ENCODE measurements at places on chromosomes 2 and 18.

DNA sequence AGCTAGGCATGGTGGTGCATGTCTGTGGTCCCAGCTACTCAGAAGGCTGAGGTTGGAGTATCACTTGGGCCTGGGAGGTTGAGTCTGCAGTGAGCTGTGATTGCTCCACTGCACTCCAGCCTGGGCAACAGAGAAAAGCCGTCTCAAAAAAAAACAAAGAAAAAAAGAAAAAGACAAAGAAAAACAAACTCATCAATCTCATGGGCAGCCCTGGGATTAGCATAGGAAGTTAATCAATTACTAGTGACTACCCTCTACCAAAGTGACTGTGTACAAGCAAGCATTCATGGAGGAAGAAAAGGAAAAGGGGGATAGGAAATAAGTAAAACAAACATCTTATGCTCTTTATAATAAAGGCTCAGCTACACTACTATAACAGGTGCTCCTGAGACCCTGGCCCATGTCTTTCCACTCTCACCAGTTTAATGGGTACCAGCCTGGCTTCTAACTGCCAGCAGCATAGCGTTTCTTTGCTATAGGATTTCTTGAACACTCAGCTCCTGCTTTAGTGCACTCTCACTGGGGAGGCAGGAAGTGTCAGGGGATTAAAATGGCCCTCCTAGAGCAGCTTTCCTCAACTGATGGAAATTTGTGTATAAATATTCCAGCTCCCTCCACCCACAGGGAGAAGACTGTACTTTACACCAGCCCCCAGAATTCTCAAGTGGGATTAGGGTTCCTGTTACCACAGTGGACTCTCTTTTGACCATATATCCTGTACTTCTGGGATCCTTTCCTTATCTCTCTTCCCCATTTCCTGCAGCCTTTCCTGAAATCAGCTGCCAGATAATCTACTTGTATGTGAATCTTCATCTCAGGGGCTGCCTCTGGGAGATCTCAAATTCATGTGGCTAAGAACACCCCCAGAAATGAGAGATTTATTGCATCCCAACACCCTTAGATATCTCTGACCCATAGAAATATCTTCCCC, 91.3 kb upstream of the GLS start:
- DNase-seq = no peak

GRCh38 chr2:9735335-9735734, 104.5 kb upstream of the YWHAQ start:
- no peak for DNase-seq

GRCh38 chr2:84458551-84459017, 496 bp downstream of the SUCLG1 start:
- DNase-seq = no peak

DNA sequence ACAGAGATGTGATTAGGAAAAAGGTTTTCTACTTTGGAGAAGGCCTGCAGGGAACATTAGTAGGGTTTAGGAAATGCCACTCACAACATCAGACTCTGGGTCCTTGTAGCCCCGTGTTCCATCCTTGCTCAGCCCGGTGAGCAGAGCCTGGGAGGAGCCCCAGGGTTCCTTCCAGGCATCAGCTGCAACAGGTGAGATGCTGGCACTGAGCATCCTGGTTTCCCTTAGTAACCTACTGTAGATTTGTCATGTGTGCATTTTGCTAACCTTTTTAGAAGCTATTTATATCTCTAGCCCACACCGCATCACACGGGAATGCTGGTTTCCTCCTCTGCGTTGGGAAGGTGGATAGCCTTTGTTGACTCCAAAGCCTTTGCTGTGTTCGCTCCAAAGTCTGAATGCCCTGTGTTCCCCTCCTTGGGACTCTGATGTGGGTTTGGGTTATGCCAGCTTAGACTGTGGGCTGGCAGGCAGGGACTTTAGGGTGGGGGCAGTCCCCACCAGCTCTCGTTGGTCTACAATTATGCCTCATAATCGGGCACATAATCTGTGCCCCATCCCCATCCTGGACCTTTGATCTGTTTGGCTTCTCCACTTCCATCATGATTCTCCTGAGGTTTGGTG, 69.3 kb downstream of the TMEM247 start:
- DNase-seq = no peak

- DNase-seq = no peak
Observed at GRCh38 chr18:34495506-34495905, 214.6 kb upstream of the DTNA start.

DNA sequence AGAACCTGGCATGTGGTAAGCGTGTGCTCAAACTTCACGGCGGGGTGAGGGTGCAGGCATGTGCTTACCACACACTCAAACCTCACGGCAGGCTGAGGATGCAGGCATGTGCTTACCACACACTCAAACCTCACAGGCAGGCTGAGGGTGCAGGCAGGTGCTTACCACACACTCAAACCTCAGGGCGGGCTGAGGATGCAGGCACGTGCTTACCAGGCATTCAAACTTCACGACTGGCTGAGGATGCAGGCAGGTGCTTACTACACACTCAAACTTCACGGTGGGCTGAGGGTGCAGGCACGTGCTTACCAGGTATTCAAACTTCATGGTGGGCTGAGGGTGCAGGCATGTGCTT, 105.0 kb upstream of the ALKAL2 start:
- no peak for DNase-seq

GRCh38 chr2:159300586-159300985, 14.1 kb upstream of the WDSUB1 start:
- DNase-seq = no peak

DNA sequence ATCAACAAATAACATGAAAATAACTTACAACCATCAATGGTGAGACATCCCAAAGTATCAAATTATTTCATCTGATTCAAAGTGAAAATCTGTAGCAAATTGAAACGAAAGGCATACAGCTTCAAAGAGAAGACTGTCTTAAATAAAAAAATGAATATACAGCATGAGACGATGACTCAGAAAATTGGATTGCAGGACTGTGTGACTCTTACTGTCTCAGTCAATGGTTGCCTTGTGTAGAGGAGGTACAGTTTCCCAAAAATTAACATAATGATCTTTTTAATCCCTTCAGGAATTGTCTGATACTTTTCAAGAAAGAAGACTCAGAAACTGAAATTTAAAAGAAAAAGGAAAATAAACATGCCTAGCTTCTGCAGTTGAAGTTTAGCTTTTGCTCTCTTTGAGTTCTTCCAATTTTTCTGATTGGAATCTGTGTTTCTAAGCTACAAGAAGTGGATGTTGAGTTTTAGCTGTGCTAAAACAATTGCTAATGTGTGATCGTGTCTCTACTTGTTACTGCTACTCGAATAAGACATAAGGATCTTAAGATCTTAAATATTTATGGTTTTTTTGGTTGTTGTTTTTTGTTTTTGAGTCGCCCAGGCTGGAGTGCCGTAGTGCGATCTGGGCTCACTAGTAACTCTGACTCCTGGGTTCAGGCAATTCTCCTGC, 41.1 kb upstream of the EPB41L3 start:
- no peak for DNase-seq

GRCh38 chr2:39069890-39070465, 50.9 kb downstream of the SOS1 start:
- no peak for DNase-seq

- DNase-seq = no peak
Observed at GRCh38 chr2:176167398-176167797, 10.3 kb downstream of the HOXD3 start.

GRCh38 chr2:61887717-61888266, 664 bp downstream of the CCT4 start:
- DNase-seq = no peak

DNA sequence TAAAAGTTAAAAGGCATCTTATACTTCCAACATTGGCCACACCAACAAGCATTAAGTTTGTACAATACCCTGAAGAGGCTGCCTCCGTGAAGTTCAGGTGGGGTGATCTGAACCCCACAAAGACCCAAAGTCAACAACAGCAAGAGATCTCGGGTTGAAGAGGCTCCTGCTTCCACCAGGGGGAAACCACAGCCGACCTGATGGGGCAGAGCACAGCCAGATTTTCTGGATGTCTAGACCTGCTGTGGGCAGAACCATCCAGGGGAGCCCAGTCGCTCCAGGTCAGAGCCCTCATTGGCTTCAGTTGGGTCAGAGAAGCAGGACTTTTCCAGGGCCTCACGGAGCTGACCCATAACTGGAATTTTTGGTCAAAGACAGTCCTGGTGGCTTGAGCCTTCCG, 66.5 kb upstream of the ACKR3 start:
- DNase-seq = no peak

DNA sequence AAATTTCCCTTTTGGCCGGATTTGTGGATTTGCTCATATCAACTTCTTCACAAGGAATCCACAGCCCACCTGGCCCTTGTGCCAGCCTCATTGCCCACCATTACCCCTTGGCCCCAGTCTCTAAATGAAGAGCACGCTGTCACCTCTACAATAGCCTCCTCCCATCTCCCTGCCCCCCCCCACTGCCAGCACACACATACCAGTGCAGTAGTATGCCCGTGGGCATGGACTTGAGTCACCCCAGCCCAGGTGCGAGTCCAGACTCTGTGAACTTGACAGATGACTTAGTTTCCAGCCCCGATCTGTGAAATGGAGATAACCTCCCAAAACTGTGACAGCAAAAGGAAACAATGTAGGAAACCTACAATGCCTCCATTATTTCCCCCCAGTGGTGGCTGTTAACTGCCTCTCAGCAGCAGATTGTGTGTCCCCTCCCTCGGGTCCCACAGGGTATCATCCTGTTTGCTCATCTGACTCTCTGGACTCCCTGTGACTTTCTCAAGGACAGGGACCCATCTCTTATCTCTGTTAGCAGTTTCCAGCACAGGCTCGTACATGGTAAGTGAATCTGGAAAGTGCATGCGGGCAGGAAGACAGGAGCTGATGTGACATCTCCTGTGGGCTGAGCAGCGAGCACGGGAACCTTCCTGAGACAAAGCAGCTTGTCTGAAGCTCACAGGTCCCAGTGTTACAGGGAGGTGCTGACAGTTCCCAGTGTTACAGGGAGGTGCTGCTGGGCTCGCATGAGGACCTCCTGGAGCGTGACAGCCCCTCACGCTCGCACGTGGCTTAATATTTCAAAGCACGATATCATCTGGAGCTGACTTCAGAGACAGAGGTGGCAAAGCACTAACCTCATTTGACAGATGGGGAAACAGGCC, 4.2 kb upstream of the TMEM185B start:
- DNase-seq = no peak
